NCI-H510A treated with DMSO at 0.1 percent for 48 hours (cell line): ENCODE measurements at places on chromosomes 2 and 18.
A peak's percentile ranks its signal among the peaks of the same experiment; 100 is the strongest.

DNA sequence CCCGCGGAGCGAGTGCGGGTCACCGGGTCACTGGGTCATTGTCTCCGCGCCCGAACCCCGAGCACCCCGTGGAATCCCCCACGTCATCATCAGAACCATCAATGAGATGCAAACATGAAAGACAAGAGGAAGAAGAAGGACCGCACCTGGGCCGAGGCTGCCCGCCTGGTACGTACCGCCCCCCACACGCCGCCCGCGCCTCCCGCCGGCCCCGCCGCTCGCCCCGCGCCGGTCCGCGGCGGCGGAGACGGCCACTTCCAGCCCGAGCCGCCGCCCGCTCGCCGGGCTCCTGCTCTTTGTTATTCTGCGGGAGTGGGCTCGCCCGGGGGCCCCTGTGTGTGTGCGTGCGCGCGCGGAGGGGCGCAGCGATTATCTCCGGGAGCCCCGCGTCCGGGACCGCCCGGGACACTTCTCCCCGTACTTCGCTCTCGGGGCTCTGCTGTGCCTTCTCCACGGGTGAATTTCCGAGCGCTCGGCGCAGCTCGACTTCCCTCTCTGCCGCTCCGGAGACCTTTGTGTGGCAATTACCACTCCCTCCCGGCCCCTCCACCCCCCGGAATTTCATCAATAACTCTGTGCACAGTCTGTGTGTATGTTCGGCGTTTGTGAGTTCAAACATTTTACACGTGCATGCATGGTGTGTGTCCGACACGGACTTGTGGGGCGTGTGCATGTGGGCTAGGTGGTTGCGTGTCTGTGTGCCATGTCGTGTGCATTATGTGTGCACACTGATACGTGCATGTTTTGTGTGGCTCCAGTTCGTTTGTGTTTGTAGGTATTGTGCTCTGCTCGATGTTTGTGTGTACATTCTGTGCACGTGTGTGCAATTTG is 714 bp downstream of the ASXL3 start:
- DNase-seq: peak; percentile 82

DNA sequence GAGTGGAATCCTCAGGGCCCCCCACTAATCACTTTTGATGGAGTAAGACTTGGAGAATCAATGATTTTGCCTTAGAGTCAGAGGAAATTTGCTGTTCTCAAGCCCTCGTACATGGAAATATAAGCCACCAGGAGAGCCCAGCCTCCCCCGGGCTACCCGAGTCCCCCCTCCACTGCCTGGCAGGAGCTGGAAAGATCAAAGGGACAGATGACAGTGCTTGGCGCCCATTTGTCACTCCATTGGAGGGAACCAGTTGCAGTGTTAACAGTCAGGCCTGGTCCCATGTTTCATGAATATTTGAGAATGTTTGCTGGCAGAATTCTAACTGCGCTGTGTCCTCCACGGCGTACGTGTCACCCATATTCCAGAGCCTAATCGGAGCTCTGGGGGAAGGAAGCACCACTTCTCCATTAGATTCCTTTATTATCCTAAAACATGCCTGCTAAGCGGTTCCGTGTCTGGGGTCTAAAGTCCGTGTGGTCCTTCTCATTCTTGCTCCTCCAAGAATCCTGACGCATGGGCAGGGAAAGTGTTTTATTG is 202.4 kb downstream of the KLHL29 start:
- DNase-seq: peak; percentile 68

- DNase-seq: peak; percentile 88
These were observed 20.6 kb downstream of the RPL37A start for GRCh38 chr2:216519154-216519762.

DNA sequence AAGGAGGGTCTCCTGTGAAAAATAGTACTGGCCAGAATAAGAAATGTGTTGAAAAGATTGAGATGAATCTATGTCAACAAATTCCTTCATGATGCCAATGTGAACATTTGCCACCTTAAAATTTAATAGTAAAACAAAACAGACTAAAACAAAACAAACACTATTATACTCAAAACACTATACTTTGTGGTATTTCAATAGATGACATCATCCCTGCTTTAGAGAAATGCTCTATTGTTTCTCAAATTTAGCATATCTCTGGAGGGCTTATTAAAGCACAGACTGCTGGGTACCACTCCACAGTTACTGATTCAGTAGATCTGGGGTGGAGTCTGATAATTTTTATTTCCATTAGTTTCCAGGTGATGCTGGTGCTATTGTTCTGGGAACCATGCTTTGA is 579.4 kb upstream of the FAM98A start:
- no peak for DNase-seq

DNA sequence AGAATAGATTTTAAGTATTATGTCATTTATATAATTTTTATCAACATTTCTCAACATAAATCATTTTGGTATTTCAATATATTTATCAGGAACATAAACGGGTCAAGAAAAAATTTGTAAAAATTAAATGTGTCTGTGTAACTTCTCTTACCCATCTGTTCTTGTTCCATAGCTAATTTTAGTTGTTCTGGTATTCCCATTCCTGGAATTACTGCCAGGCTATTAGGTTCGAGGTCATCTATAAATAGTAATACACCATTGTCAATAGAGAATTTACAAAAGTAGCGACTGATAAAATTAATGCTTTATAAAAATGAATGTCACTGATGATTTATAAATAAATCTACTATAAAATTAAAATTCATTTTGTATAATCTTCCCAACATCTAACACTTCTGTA is 21.5 kb downstream of the SFT2D3 start:
- no peak for DNase-seq

GRCh38 chr2:104056451-104056850 is 797.5 kb upstream of the POU3F3 start:
- DNase-seq: no peak

GRCh38 chr2:58541511-58541910 is 300.4 kb upstream of the FANCL start:
- DNase-seq: no peak

- DNase-seq: no peak
These were observed 43.6 kb downstream of the QPCT start for GRCh38 chr2:37388074-37388473.

- DNase-seq: no peak
These were observed 195.7 kb upstream of the FANCL start for GRCh38 chr2:58436872-58437271.

DNA sequence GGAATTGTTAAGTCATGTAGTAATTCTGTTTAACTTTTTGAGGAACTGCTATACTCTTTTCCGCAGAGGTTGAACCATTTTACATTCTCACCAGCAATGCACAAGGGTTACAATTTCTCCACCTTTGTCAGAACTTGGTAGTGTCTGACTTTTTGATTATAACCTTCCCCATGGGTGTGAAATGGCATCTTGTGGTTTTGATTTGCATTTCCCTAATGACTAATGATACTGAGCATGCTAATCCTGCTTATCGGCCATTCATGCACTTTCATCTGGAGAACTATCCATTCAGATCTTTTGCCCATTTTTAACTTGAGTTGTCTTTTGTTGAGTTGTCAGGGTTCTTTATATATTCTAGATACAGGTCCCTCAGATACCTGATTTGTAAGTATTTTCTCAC is 47.2 kb downstream of the CYB5A start:
- no peak for DNase-seq

DNA sequence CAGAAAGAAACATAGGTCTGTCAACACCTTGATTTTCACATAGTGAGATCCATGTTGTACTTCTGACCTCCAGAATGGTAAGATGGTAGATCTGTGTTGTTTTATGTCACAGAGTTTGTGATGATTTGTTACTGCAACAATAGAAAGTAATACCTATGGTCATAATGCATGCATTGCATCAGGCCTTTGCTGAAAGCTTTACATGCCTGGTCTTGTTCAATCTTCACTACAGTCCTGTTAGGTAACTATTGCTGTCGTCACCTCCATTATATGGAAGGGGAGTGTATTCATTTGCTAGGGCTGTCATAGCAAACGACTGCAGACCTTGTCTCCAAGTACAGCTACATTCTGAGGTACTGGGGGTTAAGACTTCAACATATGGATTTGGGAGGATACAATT is 243.5 kb downstream of the ANAPC1 start:
- DNase-seq: no peak

- DNase-seq: no peak
These were observed 13.5 kb downstream of the CBLN2 start for GRCh38 chr18:72530622-72531021.

DNA sequence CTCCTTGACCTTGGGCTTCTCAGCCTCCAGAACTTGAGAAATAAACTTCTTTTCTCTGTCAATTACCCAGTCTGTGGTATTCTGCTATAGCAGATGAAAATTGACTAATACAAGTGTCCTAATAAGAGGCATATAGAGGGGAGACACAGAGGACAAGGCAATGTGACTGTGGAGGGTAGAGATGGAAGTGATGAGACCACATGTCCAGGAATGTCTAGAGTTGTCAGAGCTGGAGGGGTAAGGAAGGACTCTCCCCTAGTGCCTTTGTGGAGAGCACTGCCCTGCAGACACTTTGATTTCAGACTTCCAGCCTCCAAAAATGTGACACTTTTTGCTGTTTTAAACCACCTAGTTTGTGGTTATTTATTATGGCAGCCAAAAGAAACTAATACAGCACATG is 74.4 kb downstream of the ACKR3 start:
- no peak for DNase-seq

- DNase-seq: no peak
These were observed 317.1 kb upstream of the ST6GAL2 start for GRCh38 chr2:107202962-107203591.

DNA sequence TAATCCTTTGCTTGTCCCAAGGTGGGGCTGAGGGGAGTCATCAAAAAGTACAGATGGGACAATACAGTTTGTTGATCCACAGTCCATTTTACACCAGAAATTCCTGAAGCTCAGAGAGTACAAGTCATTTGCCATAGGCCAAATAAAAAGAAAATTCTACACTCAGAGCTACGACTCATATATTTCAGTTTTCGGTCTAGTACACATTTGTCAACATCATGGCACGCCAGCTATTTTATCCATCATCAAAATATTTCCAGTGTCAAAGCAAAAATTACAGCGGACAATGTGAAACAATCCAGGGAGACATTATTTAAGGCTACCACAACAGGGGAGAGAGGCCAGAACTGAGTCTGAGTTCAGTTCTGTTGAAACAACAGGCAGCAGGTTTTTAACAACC is 587.5 kb upstream of the DSEL start:
- DNase-seq: no peak

DNA sequence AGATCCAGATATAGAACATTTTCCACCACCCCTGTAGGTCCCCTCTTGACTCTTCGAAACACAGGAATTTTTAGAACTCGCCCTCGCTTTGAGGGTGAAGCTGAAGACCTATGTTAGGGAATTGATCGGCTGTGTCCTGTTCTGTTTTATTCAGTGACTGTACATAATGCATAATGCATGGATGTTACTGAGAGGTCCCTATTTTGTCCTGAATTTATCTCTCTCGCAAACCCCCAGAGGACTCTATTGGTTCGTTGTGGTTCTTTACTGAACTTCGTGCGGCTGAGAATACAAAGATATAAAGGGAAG is 431 bp upstream of the EIF5B start:
- DNase-seq: peak; percentile 84

GRCh38 chr18:75139226-75139911 is 69.6 kb downstream of the PTGR3 start:
- no peak for DNase-seq

DNA sequence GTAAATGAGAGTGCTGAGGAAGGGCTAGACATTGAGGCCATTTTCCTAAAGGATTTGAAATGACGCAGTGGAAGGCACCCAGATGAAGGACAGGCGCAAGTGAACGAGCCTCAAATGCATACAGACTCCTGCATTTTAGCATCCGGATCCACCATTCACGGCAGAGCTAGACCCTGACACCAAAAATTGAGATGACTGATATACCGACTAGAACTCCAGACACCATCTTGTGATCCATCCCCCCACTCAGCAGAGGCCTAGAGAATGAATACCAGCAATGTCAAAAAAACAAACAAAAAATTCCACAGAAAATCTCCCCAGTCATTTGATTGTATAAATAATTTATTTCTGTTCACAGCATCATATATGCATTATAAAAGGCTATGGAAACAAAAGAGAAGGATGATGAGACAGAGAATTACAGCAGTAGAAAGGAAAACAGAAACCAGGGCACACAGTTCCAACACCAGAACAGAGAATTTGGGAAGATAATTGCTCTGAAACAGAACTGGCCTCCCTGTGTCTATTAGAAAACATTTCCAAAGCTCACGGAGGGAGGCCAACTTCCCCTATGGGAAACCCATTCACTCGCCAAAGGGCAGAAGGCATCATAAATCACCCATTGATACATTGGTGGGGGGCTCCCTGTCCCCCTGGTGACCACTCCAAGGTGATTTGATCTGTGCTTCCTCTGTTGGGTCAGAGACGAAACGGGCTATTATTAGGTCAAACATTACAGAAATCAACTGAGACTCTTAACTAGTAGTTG is 4.0 kb downstream of the ARL4C start:
- no peak for DNase-seq

DNA sequence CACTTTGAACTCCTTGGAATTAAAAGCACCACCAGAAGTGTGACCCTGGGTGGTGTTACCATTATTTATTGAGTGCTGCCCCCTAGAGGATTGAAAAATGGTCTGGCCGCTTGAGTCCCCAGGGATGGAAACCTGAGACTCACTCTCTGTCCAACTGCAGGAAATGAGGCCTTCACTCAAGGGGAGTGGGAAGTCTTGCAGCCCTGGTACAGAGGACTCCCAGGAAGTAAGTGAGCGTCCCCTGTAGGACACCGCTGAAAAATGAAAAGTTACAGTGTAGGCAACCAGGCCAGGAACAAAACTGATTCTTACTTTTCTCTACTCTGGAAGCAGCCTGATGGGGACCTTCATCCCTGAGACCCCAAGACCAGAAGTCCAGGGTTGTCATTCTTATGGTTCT is 2.2 kb upstream of the NRP2 start:
- DNase-seq: peak; percentile 89

DNA sequence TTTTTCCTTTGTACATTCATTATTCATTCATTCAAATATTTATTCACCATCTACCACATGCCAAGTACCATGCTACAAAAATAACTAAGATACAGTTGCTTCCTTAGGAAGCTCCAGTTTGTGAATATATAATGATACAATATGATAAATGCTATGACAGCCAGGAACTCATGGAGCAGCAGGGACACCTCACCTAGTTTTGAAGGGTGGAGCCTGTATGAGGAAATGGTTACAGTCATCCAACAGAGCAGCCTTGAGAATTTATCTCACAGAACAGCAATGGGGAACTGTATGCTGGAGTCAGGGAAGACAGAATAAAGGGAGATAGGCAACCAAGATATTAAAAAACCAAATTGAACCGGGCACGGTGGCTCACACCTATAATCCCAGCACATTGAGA is 124.0 kb downstream of the OSBPL1A start:
- no peak for DNase-seq
